ENCODE measurements at places on chromosomes 1 and 21.
A peak's percentile ranks its signal among the peaks of the same experiment; 100 is the strongest.

GRCh38 chr1:219174460-219175211 lies 958 bp downstream of the LYPLAL1 start:
- DNase-seq, result no peak

DNA sequence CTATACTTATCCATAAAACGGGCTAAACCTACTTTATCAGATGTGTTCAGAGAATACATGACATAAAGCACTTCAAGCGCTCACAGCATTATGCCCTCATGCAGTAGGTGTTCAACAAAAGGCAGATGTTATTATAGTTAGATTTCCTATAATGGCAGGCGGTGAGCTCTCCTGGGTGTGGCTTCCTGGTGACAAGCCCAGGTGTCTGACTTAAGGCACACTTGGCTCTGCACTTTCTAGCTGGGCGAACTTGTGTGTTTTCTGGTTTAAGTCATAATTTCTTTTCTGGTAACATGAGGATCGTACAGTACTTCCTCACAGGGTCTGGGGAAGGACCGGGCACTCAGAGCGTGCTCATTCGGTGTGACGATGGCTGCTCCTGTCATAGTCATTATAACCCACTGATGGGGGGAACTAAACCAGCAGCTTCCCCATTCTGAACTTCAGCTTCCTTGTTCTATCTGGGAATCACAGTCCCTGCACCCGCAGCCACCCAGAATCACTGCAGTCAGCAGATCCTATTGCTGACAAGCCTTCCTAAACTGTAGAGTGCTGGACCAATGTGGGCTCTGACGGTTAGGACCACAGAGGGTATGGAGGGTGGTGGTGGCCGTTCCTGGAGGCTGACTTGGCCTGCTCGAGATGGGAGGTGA lies 52.8 kb downstream of the IGSF21 start:
- peak; percentile 33 for DNase-seq

DNA sequence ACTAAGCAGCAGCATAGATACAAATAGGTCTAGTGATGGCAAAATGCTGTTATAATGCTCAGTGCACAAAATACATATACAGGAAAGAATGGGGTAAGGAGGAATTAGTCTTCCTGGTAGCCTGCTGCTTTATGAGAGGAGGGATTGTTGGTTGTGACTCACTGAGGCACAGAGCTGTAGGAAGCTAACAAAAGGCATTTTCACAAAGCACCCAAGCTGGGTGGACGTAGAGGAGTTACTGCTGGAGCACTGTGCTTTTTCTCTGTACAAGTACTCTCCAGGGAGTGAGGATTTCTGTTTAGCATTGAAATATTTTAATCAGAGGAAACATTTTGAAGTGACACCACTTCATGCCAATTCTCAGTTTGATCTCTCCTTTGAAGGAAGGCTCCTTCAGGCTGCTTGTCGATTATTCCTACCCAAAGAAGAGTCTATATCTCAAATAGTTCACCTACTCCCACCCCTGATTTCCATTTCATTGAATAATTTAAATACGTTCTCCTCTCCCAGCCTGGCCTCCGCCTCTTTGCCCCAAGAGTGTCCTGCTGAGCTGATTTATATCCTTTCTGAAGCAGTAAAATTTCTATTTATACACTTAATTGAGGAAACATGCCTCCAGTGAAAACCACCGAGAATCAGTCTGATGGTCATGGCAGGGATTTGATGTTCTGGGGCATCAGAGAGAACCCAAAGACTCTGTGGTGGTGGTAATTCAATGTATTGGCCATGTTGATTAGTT lies 271.9 kb downstream of the HHAT start:
- DNase-seq, result no peak

GRCh38 chr1:70038025-70038424 lies 167.4 kb downstream of the LRRC40 start:
- DNase-seq, result no peak

DNA sequence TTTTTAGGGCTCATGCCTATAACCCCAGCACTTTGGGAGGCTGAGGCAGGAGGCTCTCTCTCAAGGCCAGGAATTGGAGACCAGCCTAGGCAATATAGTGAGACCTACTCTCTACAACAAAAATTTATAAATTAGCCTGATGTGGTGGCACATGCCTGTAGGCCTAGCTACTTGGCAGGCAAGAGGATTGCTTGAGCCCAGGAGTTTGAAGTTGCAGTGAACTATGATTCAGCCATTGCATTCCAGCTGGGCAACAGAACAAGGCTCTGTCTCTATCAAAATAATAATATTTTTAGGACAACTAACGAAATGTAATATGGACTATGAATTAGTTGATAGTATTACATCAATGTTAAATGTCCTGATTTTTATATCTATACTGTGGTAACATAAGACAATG lies 68.8 kb upstream of the ARID1A start:
- no peak for DNase-seq

All from NCI-H510A treated with DMSO at 0.1 percent for 48 hours (cell line).